ENCODE measurements at places on chromosomes 4 and X.

DNA sequence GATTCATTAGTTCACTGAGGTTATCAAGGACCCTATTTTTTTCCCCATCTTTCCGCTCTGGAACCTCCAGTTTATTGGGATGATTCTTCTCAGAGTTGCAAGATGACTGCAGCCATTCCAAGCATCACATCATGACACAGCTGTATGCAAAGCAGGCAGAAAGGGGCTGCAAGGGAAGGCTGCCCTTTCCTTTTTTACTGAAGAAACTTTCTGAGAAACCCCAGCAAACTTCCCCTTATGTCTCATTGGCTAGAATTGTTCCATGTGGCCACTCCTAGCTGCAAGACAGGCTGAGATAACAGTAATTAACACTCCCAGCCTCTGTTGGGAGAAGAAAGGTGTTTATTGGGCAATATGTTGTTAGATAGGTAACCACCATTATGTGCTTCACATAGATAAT lies 102.6 kb downstream of the SATL1 start:
- no peak for DNase-seq

GRCh38 chr4:87838890-87839591 lies 6.3 kb downstream of the MEPE start:
- no peak for DNase-seq

- DNase-seq: peak; percentile 26
Observed at GRCh38 chrX:103607364-103608305, at the start of gene TCEAL3. TSS of gene TCEAL3 (plus strand) at chrX:103607963. CDS start at chrX:103609065, 1,102 bp downstream.

- peak; percentile 17 for DNase-seq
Observed at GRCh38 chr4:3291969-3292570, 751 bp upstream of the RGS12 start.

- no peak for DNase-seq
Observed at GRCh38 chr4:153741541-153741940, 18.3 kb downstream of the RNF175 start.

DNA sequence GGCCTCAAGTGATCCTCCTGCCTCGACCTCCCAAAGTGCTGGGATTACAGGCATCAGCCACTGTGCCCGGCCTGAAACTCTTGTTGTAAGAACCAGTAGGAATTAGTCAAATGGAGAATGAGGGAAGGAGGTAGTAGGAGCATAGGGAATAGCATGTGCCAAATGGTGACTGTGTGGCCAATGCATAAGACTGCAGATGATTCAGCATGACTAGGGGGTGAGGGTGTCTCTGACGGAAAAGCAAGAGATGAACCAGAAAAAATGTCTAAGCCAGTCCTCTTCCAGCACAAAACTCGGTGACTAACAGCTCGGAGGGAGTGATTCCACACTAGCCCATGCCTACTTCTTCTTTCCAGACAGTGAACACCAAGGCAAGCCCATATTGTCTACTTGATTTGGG lies 58.2 kb upstream of the DUSP21 start:
- no peak for DNase-seq

GRCh38 chr4:137300776-137301175 lies 231.5 kb downstream of the PCDH18 start:
- DNase-seq: no peak

DNA sequence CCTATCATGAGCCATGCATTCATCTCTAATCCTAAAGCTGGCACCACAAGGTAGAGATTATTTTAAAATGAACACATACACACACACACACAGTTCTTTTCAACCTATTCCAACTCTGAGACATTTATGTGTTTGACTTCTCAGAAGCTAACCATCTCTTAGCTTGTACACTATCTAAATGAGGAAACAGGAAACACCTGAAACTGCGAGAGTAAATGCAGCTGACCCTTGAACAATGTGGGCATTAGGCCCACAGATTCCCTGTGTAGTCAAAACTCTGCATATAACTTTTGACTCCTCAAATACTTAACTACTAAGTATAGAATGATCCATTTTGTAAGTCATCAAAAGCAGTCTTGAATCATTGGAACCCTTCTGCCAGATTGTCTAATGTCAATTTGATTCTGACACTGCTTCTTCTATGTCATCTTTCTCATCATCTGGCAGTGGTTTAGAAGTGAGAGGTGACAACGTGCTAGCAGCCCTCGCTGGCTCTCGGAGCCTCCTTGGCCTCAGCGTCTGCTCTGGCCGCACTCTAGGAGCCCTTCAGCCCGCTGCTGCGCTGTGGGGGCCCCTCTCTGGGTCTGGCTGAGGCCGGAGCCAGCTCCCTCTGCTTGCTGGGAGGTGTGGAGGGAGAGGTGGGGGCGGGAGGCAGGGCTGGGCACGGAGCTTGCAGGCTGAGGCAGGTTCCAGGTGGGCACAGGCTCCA lies 21.4 kb upstream of the IL15 start:
- no peak for DNase-seq

DNA sequence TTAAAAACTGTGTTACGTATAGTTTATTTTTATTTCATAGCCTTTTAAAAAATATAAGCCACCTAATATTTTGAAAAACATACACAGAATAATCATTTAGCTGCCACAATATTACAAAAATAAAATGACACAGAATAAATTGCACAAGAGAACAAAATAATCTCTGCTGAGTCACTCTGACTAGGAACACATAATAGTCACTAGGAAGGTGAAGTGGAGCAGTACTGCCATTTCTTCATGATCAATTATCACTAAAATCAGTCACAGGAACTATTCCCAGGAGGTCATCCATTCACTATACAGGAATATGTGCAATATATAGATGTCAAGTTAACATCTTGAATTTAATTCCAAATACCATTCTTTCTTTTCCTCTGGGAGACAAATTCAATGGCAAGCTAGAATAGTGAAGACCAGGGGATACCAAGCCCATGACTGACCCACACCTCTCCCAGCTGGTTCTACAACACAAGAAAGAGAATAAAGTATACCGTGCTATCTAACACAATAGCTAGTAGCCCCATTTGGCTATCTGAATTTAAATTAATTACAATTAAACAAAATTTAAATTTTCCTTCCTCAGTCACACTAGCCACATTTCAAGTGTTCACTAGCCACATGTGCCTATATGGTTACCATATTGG lies 5.9 kb downstream of the SMIM43 start:
- DNase-seq: no peak

DNA sequence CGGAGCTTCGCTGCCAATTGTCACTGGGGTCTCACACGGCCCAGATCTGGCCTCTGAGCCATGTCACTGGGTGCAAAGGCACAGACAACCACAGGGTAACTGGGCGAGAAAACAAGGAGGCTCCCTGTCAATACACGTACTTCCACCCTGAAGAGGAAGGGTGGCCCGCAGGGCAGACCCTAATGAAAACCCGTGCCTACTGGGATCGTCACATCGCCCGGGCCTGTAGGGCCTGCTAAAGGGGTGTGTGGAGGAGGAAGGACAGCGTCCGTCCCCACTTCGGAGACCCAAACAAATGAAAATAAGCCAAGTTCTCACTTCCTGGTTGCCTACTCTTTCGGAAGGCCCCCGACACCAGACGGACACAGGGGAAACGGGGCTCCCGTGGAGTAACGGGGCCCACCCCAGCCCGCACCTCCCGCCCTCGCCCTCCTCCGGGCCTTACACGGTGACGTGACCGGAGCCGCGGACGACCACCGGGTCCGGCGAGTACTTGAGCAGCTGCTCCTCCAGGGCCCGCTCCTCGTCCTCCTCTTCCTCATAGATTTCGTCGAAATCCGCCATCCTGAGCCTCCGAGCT lies 578 bp downstream of the CHIC2 start:
- DNase-seq: peak; percentile 29

- no peak for DNase-seq
Observed at GRCh38 chr4:58136604-58137003, 1026.4 kb upstream of the IGFBP7 start.

DNA sequence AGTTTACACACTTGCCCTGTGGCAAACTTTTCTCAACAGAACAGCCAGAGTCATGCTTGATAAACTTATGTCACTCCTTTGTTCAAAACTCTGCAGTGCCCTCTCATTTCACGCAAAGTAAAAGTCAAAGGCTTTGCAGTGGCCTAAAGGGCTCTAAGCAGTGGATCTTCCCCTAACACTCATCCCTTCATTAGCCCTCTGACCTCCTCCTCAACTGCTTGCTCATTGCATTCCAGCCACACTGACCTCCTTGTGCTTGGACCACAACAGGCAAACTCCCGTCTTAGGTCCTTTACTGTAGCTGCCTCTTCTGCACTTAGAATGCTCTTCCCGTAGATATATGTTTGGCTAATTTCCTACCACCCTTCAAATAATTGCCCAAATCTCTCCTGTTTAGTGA lies 5.6 kb downstream of the PRDM5 start:
- DNase-seq: no peak

DNA sequence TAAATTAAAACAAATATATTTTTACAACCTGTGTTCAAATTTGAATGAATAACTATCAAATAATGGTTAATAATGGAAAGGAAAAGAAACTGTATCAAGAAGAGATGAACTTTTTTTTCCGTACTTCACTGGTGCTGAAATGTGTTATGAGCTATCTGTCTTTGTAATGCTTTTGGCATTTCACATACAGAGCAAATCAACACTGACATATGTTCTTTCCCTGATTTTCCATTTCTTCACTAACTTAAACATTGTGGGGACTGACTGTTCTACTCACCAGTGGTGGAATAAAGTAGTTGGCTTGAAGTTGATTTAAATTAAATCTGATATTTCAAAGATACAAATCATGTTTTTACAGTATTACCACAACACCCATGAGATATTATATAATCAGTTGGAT lies 304.0 kb upstream of the BMP3 start:
- no peak for DNase-seq

DNA sequence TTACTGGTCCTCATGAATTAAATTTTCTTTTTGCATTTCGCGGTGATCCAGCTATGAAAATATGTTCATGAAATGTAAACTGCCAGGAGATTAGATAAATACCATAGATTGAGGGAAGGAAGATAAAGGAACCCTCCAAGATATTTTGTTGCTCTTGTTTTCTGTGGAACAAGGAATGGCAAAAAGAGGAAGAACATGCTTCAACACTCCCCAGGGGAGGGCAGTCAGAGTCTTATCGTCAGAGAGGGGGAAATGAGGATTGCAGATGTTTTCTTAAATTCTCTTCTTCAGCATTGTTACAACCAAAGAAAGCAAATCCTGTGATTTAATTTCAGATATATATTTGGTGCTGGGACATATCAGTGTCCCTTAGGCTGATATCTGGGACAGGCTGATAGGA lies 9.5 kb upstream of the SFRP2 start:
- DNase-seq: no peak

DNA sequence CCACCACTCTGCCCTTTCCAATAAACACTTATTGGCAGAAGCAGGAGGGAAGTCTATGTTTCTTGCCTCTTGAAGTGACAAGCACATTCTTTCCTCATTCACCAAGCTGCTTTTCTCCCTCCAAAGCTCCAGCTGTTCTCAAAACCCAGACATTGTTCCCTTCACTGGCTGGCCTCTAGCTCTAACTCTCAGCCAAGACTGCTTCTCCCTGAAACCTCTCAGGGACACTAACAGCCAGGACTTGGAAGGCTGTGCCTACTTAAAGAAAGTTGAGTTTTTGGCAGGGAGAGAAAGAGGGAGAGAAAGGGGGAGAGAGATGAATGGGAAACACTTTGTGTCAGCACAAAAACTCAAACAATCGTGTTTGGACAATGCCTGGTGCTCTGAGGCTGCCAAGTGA lies 99.5 kb downstream of the COX18 start:
- DNase-seq: no peak

- DNase-seq: no peak
Observed at GRCh38 chrX:42739741-42740140, 38.2 kb downstream of the PPP1R2C start.

GRCh38 chrX:20116087-20116576 lies 575 bp downstream of the MAP7D2 start:
- DNase-seq: no peak

- no peak for DNase-seq
Observed at GRCh38 chrX:134570509-134570846, 87.8 kb downstream of the PLAC1 start.

GRCh38 chrX:27598312-27598711 lies 8.2 kb downstream of the DCAF8L2 start:
- no peak for DNase-seq

Data from stimulated activated CD4-positive, alpha-beta T cell treated with anti-CD3 and anti-CD28 coated beads, Interleukin-4, amount 100 ng/mL, for 1 hour (primary cell).